ENCODE measurements at places on chromosomes 5 and 9.

GRCh38 chr9:3401221-3401954 lies 124.4 kb downstream of the RFX3 start:
- DNase-seq = no peak

DNA sequence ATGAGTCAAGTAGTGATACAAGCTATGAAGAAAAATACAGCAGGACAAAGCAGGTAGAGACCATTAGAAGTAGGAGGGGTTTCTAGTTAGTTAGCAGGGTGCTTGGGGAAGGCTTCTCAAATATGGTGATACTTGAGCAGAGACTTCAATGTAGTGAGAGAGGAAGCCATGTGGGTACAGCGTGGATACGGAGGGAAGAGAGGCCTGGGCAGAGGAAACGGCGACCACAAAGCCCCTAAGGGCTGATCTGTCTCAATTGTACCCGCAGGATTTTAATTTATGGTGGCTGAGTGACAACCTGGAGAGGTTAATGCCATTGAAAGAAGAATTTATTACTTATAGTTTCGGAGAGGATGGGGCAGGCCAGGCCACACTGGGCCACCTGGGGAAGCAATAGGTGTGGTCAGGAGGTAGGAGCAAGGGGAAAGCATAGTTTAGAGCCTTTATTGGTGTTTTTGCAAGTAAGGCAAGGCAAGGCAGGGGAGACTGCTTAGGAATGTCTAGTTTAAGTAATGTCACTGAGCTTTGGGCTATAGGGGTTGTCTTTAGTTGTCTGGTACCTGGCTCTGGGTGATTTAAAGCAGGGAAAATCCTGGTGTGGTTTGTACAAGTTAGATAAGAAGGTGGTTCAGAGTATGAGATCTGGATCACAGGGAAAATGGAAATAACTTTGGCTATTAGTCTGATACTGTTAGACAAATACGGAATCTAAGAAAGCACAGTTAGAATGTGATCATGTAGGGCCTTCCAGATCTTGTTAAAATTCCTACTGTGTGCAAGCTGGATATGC lies 42.6 kb downstream of the GCNT4 start:
- no peak for DNase-seq

DNA sequence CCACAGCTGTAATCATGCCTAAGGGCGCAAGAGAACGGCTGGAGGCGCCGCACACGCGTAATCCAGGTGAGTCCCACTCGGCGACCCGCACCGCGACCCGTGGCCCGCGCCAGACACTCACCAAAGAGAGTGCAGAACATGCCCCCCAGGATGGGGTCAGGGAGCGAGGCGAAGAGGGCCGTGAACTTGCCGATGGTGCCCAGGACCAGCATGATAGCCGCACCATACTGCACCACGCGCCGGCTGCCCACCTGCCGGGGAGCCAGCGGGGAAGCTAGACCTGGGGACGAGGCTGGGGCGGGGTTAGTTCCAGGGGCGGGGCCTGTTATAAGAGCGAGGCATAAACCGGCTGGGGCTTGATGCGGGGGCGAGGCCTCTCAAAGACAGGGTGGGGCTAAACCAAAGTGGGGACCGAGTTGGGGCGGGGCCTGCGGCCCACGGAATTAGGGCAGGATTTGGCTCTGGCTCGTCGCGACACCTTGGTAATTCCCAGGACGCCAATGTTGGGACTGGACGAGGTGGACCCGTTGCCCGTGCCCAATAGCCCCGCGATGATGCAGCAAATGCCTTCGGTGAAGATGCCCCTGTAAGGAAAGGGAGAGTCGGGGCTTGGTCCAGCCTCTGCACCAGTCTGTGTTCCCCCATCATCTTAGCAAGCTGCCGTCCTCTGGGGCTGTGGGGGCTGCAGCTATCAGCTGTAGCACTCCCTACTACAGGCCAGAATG lies 4.8 kb downstream of the SLC23A1 start:
- DNase-seq = no peak

- no peak for DNase-seq
These were observed 46.7 kb downstream of the IL31RA start for GRCh38 chr5:55897905-55898304.

- DNase-seq = no peak
These were observed 20.3 kb downstream of the C9orf153 start for GRCh38 chr9:86238861-86239770.

- DNase-seq = no peak
These were observed 6.8 kb upstream of the TIFAB start for GRCh38 chr5:135458921-135459331.

DNA sequence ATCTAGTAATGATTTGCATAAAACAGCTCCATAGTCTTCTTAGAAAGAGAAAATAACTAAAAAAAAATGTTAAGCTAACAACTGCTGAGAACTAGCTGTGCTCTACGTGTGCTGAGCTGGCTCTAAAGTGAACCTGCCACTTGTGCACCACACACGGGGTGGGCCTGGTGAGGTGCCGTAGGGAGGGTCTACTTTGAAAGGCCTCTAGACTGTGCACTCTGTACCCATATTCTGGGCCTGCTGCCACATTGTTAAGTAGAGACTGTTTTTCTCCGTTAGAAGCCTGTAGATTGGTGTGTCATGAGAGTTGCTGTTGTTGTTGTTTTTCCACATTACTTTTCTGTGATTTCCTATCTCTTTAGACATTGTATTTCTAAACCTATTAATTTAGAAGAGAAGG lies 93.9 kb downstream of the CD180 start:
- no peak for DNase-seq

DNA sequence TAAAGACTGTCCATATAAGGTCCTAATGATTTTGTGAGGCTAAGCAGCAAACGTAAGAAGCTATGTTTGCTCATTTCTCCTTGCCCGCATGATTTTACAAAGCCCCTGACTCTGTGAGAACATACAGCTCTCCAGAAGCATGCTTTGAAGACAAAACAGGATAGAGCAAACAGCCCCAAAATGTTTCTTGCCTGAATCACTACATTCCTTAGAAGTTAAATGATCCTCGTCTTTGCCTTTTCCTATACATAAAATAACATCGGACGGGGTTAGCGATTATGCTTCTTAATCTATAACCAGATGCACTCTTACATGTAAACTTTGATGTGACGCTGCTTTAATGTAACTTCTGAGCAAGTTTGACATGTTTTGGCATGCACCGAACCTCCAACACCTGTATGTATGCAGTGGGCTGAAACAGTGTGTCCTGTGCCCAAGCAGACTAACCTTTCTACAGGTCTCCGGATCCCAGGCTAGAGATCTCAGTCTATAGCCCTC lies 353.7 kb downstream of the CETN3 start:
- DNase-seq = no peak

DNA sequence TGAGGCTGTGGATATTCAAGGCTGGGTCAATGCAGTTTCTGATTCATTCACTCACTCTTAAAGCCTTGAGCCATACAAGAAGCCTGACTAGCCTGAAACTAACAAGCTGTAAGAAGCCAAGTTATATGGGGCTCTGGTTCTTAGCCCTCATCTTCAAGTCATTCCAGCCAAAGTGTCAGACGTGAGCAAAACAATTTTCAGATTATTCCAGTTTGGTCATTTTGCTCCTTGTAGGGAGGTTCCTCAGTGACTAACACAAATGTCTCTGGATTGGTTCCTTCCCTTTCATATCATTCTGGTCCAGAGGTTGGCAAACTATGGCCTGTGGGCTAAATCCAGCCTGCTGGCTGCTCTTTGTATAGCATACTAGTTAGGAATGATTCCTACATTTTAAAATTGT lies 12.5 kb upstream of the SHOC1 start:
- DNase-seq = no peak

DNA sequence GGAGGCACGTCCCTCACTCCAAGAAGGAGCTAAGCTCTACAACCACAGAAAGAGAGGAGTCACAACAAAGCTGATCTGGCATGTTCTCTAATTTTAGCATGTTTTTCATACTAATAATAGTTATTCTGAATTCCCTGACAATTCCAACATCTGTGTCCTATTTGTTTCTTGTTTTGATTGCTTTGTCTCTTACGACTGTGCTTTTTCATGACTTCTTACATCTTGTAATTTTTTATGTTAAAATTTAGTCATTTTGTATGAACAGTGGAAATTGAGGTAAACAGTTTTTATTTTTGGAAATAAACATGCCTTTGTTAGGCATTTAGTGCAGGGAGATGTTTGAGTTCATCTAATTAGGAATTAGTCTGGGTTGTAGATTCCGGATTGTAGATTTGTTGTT lies 668.1 kb upstream of the EDIL3 start:
- DNase-seq = no peak

DNA sequence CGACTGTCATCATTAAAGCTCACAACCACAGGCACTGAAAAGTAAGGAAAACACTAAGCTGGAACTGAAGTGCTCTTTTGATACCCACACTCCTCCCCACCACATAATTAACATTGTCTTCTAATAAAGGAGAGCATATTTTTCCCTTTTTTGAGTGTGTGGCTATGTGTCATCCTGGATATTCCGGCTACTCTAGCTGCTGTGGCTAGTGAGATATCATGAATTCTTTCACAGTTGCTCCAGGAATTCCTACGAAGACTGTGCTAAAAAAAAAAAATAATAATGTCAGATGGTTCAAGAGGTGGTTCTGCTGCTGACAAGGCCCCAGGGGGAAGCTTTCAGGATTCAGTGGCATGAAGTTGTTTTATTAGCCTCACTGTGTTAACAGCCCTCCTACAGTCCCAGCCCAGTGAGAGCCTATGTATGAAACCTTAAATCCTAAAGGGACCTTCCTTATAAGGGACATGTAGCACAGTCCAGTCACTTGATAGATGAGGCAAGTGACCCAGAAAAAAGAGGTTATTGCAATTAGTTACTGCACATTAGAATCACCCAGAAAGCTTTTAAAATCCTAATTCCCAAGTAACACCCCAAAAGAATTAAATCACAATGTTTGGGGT lies 46.6 kb downstream of the TMEM252 start:
- no peak for DNase-seq

GRCh38 chr9:16267281-16268066 lies 603.0 kb downstream of the BNC2 start:
- DNase-seq = no peak

Data from dermis blood vessel endothelial cell (primary cell).